ENCODE measurements at places on chromosomes 5 and 9.

DNA sequence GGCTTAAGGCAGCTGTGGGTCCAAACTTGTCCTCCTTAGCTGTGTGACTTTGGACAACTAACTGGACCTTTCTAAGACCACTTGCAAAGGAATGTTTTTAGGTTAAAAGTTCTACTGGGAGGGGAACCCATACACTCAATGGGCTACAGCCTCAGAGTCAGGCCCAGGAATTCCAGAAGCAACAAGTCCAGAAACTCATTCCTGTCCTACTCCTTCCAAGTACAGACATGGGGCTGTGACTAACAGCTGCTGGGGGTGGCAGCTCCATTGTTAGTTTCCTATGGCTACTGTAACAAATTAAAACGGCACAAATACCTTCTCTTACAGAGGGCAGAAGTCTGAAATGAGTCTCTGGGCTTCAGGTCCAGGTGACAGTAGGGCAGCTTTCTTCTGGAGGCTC lies 12.4 kb upstream of the AKNA start:
- no peak for DNase-seq

DNA sequence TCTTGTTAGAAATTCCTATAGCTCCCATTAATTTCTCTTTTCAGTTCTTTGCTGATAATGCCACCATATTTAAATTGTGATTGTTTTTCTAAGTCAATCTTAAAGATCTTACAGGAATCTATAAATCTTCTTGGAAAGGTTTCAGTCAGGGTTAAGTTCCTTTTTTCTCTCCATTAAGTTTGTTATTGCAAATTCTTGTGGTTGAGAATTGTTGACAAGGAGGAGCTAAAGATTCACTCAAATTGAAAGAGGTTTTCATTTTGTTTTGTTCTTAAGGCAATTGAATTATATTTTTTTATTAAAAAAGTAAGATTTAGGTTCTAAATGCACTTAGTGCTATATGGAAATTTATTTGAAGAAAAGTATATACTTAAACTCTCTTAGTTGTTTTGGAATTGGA lies 213.4 kb downstream of the PRR16 start:
- DNase-seq = no peak

DNA sequence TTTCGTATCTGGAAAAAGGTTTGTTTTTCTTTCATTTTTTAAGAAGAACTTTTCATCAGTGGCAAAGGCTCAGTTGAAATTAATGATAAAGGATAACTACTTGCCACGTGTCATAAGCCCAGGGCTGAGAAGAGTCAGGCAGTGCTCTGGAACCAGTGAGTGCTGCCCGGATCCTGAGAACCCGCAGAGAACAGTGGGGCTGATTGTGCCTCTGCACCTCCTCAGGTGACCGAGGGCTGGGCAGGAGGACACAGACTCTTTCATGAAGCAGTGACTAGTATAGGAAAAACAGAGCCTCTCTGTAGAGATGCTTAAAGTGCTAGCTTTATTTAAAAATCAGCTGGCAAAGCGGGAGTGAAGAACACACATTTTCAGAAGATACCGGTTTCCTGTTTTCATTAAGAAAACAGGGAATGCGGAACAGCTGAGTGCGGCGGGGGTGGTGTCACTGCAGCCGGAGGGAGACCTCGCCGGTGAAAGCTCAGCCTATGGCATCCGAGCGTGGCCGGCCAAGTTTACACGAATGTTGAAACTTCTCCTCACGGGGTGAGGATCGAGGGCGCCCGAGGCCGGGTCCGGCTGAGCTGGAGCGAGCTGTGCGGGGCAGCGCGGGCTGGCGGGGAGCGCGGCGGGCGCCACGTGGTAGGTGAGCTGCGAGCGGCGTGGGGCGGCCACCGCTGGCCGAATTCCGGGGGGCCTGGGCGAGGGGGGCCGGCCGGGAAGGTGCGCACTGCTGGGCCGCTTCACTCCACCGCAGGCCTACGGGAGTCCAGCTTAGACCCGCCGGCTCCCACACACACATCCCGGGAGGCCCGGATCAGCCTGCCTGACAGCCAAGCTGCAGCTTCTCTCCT lies 134.7 kb upstream of the DMRT1 start:
- no peak for DNase-seq

DNA sequence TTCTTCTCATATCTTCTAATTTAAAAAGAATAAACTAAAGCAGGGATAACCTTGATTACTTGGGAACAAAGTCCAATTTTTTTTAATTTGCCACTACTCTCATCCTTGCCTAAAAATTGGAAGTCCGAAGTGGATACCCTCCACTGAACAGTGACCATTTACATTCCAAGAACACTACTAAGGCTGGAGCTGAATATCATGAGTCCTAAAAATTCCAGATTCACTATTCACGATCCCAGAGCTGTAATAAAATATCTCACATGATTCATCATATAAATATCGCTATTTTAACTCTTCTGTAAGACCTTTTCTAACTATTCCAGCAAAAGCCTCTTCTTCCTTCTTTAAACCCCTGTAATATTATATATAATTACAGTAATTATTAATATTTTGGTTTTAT lies 57.4 kb downstream of the ATPSCKMT start:
- DNase-seq = no peak

- DNase-seq = no peak
These were observed 382.3 kb downstream of the ACTL7B start for GRCh38 chr9:108473209-108474112.

GRCh38 chr5:89878140-89879132 lies 531.1 kb downstream of the CETN3 start:
- DNase-seq = no peak

GRCh38 chr9:1051584-1052275 lies 1.6 kb downstream of the DMRT2 start:
- no peak for DNase-seq

- DNase-seq = no peak
These were observed 122.7 kb downstream of the GCNT1 start for GRCh38 chr9:76581731-76582130.

DNA sequence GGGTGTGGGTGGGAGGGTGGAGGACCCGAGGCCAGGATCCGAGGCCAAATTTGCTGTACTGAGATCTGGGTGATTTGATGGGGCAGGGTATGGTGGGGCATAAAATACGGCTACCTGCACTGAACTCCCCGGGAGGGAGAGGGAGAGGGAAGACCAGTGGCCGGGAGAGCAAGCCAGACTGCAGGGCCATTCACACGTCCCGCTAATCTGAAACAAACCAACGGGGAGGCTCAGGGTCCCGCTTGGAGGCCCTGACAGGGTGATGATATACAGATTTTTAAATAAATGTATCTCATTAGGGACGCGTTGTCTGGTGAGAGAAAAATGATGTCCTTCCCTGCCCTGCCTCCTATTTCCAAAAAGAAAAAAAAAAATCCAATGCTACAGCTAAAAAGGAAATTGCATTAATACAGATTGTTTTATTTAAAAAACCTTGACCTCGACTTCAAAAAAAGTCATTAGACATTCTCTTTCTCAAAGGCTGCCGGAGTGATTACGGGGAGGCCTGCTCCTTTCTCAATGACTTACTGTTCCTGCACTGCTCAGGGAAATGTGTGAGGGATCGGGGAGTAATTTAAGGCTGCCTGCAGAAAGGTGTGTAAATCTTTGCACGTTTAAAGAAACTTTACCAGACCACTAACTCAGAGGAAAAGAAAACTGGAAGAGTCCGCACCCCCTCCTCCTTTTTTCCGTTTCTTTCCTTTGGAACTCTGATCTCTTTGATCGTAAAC lies 11.5 kb upstream of the PRRX2 start:
- no peak for DNase-seq

GRCh38 chr9:133118568-133118967 lies 2.5 kb downstream of the RALGDS start:
- no peak for DNase-seq

DNA sequence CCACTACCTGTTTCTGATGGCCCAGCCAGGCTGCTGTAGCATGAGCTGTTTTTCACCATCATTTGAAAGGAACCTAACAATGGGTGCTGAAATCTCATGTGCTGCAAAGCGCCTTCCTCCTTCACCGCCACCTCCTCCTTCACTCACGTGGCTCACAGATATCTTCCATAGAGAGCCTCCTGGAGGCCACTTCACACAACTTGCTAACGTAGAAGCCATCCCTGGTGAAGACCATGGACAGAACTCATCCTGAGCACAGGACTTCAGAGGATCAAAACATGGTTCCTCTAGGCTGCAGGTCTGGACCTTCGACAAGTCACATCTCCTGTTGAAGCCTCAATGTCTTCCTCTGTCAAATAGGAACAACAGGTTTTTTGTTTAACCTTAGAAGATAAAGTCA lies 155.5 kb upstream of the RAD23B start:
- no peak for DNase-seq

- no peak for DNase-seq
These were observed 31.8 kb upstream of the FRRS1L start for GRCh38 chr9:109198736-109199382.

DNA sequence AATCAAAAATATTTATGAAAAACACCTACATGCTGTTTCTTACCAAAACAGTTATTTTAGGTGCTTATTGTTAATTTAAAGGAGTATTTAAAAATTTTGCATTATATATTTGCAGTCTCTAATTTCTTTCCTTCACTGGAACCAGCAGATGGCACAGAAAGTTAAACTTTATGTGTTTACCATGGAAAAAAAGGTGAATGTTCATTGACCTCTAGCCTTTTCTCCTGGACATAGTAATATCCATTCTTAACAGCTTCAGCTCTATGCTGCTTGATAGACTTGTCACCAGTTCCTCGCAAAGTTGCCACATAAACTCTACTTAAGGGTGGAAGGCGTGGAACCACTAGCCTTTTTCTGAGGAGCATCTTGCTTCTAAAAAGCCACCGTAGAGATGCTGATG lies 38.7 kb upstream of the NUDT12 start:
- no peak for DNase-seq

- no peak for DNase-seq
These were observed 372 bp downstream of the EDF1 start for GRCh38 chr9:136865768-136866103.

DNA sequence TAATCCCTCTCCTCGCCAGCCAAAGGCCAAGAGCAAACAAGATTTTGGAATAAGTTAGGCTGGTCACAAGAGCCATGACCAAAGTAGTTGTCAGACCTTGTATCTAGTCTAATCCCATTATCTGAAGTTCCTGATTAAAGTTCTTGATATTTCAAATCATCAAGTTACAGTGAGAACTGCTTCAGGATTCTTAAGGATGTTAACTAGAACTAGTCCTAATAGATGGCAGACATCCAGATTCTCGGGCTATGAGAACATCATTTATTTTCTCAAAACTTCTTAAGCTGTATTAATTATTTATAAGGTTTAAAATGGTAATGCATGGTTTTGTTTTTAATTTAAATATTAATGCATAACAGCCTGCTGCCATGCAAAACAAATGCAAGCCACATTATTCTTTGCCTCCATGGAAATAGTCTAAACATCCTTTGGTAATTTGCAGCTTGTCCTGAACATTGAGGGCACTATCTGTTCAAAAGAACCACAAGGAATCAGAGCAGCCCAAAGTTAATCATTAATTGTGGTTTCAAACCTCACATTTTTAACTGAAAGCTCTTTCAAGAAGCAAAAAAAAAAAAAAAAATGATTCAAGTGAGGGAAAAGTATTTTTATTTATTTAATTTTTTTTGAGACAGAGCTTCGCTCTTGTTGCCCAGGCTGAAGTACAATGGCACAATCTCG lies 95.1 kb downstream of the TTC39B start:
- DNase-seq = no peak

DNA sequence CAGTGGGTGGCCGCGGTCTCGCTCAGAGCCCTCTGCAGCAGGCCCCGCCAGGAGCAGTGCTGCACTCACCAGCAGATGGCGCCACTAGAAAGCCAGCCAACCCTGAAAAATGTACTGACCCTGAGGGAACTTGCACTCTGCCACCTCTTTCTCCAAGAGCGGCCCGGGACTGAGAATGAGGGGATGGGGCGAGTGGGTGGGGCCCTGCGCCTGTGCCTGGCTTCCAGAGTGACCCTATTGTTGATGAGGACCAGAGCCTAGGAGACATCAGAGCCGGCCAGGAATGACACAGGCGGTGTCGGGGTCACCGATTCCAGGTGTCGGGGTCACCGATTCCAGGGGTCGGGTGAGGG lies 2.9 kb upstream of the IL17B start:
- DNase-seq = peak; percentile 65

DNA sequence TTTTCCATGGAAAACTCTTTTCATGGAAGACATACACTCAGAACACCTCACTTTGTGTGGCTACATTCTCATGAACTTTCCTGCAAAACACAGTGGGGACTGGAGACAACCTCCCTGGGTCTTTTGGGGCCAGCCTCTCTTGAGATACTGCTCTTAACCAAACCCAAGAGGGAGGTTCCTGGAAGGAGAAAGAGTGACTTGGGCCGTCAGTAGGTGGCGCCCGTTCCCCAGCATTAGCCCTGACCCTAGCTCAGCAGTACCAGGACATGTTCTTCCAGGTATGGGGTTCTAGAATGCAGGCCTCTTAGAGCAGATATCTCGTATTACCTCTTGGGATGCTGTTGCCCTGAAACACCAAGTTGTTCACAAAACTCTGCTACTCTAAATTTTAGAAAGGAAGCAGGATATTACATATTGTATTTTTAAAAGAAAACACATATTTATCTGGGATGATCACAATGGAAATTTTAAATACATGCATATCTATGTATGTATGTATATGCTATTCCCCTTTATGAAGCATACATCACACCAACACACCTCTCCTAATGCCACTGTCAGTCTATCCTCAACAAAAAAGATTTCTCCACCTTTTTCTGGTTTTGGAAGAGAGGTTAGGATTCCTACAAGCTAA lies 15.8 kb upstream of the GLIS3 start:
- DNase-seq = peak; percentile 29

- no peak for DNase-seq
These were observed 164.9 kb downstream of the SEMA6A start for GRCh38 chr5:116409591-116410296.

DNA sequence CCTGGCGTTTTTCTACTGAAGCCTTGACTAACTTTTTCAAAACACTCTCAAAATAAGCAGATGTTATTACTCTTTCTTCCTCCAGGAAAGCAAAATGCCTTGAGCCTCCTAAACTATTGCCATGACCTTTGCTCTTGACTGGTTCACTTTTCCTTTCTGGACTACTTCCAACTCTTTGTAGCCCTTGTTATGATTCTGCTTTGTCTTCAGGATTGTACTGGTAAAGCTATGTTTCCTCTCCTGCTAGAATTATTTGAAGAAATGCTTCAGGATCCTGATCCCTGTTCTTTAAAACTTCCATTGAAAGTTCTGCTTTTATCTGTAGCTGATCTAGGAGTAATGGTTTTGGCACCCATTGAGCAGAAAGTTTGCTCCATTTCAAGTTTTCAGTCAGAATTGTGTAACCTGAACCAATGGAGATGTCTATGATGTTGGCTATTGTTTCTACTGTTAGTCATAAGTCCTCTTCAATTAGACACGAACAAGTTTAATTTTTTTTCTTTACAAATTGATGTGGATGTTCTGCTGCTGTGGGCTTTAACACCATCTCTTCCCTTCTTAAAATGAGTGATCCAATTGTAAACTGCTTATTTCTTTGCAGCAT lies 1356.4 kb downstream of the EFNA5 start:
- no peak for DNase-seq

- DNase-seq = no peak
These were observed 10.8 kb upstream of the MGAT1 start for GRCh38 chr5:180813420-180813819.

- no peak for DNase-seq
These were observed 8.3 kb downstream of the KIF12 start for GRCh38 chr9:114090798-114091197.

GRCh38 chr5:101143526-101143925 lies 240.4 kb upstream of the ST8SIA4 start:
- no peak for DNase-seq

GRCh38 chr9:33289936-33290246 lies 425 bp upstream of the NFX1 start:
- no peak for DNase-seq

GRCh38 chr5:172085738-172086137 lies 79.3 kb upstream of the FBXW11 start:
- DNase-seq = no peak
